Stimulated activated CD8-positive, alpha-beta memory T cell treated with anti-CD3 and anti-CD28 coated beads, Interleukin-12 subunit alpha, Interleukin-12 subunit beta, amount 100 ng/mL, for 1 hour (primary cell): ENCODE measurements at places on chromosomes 6 and 20.

DNA sequence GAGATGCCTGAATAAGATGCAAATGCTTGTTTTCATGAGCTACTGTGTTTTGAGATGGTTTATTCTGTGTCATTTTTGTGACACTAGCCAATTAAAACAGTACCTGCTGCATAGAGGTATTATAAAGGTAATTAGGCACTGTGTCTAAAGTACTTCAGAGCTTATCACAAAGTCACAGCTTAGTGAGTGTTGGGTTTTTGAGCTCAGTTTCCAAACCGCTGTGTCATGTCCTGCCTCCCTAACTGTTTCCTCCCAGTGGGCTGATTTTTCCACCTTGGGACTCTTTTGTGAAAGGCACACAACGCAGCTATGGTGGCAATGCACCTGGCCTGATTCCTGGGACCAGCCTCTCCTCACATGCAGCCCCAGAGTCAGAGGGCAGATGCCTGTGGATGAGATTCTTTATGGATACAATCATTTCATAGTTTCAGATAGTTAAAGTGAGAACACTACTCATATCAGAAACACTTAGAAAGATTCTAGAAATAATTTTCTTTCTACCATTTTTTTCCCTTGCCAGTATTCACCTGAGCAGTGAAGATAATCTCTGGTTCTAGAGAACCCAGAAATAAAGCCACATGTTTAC is 41.3 kb upstream of the TAGAP start:
- DNase-seq: no peak

DNA sequence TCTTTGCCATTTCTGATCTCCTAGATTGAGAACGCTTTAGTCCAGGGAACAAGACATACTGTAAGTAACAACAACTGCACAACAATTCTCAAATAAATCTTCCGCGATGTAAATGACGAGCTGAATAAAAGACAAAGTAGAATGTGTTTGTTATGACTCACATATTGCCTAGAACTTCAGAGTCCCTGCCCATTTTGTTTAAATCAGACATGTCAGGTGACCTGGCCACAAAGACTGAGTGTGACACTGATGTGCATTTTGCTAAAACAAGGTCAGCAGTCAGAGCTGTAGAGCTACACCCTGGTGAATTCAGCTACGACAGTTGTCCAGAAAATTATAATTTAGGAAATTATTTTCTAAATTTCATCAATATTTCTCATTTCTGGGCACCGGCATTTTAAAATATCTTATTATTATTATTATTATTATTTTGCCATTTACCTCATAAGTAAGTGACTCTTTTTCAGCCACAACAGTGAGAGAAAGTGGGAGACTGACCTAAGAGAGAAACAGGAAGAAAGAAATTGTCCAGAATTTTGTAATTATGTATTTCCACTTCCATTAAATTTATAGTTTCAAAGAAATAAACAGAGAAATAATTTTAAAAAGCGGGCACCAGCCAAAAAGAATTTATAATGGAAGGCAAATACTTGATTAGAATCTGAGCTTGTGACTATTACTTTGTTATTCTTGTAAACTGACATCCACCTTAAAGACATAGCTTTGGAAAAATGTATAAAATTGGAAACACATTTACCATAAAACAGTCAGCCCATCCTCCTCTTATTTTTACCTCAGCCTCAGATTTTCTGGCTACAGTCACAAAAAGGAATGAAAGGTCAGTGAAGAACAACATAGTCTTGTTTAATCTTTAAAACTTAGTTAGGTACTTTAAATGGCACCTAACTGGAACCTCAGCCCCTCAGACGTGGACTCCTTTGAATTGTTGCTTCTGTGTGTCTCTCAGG is 157.0 kb upstream of the CITED2 start:
- DNase-seq: no peak

DNA sequence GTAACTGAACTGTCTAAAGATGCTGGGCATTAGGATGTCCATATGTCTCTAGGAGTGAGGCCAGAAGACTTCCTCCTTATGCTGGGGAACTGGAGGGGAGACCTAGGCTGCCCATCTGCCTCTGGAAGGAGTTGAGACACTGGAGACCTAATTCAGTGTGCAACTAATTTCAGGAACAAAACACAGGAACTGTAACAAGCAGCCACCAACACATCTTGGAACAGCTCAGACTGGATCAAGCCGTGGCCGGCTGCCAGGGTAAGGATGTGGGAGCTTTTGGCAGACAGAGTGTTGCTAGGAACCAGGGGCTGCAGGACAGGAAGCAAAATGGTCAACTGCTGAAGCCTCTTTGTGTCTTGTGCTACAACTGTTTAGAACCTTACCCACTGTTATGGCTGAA is 16.4 kb upstream of the MAS1 start:
- DNase-seq: no peak

DNA sequence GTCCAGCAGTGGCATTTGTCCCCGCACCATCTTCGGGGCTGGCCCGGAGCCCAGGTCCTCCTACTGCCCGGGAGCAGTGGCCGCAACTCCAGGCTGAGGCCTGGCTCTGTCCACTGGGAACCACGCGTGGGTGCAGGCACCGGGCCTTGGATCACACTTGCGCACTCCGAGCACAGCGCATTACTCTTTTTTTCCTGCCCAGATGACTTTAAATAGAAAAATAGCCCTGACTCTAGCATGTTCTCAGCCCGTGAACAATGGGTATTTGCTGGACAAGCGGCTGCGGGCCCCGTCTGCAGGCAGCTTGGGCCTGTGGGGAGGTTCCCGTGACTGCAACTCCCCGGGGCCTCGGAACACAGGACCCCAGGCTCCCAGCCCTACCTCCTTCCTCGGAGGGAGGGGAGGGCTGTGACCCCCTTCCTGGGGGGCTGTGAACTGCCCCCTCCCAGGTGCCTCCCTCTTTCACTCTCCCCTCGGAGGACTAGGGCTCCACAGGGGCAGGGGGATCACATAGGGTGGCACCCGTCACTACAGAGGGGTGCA is 162.2 kb downstream of the TBXT start:
- no peak for DNase-seq

- DNase-seq: no peak
Measured at GRCh38 chr20:56968376-56969048, 297.9 kb downstream of the BMP7 start.

- DNase-seq: peak; percentile 27
Measured at GRCh38 chr6:143026696-143027449, 33.8 kb upstream of the AIG1 start.

DNA sequence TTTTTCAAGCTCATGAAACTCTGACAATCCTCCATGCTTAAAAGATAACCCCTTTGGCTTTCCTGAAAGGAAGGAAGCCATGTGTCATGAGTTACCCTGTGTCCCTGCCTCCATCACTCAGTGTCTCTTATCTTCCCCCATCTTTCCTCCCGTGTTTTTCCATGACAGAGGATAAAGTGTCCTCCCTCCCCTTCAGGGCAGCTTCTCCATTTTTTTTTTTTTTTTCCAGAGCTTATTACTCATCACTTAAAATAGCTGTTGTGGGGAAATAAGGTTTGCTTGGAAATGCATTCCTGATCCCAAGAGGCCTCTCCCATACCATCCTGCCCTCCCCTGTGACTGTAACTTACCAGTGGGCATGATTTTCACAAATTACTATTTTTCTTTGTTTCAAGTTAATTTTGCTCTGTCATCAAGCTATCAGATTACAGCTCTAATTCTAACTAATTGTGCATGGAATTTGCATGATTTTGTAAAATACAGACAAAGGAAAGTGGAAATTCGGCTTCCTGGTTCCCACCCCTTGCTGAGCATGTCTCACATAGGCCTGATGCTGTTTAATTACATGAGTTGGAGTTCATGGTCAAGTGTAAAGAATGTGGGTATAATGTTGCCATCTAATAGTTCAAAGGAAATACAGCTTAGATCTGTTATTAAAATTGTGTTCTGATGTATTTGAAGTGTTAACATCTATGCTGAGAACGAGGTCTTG is 614.5 kb upstream of the FLRT3 start:
- no peak for DNase-seq

- no peak for DNase-seq
Measured at GRCh38 chr20:62481425-62482145, 5.8 kb upstream of the GATA5 start.

DNA sequence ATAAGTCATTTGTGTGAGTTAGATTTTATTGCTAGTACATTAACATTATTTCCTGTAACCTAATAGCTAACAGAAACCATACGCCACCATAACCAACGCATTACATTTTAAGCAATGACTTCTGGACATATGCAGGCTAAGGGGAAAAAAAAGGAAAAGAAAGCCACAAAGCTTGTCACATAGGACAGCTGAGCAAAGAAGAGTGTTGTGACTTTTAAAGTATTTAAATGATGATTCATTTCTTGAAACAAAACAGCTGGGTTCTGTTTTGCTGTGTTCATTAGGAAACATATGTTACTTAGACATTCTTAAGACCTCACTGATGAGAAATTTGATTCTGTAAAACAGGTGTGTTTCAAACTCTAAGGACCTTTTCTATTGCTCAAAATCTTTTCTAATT is 171.4 kb downstream of the COL9A1 start:
- DNase-seq: no peak

DNA sequence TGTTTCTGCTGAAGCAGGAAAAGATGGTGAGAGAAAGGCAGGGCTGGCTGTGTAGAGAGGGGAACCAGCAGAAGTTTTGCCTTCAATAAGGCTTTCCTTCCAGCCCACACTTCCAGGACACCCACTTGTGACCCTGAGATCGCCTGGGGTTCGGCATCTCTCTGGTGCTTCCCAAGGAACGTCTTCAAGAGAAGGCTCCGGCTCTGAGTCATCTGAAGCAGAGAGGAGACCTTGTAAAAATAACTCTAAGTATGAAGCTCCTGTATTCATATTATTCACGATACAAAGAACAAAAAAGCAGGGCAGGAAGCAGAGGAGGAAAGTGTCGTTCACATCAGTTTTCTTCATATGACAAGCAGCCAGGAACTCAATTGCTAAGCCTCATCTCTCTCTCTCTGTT is 95.4 kb upstream of the MRPS10 start:
- DNase-seq: no peak

DNA sequence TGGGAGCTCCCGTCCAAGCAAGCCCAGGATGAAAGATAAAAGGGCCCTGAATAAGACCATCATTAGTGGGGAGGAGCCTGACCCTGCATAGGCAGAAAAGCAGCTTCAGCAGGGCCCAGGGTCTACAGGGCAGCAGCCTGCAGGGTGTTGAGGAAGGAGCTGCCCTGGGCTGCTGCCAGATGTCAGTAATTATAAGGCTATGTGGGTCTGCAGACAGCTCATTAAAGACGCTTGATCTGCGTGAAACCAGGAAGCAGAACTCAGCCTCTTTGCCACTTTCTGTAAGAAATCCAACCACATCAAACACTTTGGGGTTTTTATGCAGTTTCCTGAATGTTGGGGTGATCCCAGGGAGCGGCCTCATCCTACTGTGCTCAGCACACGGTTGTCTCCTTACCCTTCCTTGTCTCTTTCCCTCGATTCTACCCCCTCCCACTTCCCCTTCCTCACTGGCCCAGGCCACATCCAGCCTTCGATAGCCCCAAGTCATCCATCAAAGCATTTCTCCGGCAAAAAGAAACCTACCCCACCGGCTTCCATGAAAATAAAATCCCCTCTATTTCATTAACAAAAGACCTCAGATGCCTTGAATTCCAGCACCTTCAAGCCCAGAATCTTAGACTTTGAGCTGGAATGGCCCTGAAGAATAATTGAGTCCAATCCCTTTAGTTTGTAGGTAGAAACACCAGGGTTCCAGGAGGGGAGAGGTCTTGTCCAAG is 1.0 kb upstream of the TGM6 start:
- DNase-seq: no peak

GRCh38 chr20:40678286-40678875 is 10.7 kb downstream of the MAFB start:
- no peak for DNase-seq

GRCh38 chr20:10832141-10832540 is 158.3 kb upstream of the JAG1 start:
- no peak for DNase-seq

GRCh38 chr6:135121434-135121833 is 59.7 kb upstream of the MYB start:
- no peak for DNase-seq

GRCh38 chr6:152184573-152184916 is 377.1 kb downstream of the ESR1 start:
- DNase-seq: no peak

DNA sequence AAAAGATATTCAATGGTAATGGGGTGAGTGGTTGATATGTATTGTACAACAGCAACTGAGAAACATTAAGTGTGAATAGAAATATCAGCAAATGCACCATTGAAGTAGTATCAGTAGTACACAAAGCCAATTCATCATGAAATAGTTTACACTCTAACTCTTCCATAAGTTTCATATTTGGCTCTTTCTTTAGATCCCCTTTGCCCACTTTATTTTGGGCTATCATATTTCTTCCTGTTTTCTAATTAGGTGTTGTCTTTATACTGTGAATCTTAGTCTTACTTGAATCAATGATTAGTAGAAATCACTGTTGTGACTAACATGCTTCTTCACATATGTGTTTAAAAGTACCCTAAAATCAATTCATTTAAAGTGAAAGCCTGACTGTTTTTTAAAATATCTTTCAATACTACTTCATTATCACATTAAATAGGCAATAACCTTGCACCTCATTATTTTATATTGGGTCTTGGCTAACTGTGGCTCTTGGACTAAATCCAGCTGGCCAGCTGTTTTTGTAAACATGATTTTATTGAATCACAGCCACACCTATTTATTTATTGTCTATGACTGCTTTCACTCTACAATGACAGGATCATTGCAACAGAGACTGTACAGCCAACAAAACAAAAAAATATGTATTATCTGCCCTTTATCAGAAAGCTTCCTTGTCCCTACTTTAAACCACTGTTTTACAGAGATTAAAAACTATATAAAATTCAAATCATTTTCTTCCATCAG is 38.9 kb downstream of the EYS start:
- DNase-seq: no peak

DNA sequence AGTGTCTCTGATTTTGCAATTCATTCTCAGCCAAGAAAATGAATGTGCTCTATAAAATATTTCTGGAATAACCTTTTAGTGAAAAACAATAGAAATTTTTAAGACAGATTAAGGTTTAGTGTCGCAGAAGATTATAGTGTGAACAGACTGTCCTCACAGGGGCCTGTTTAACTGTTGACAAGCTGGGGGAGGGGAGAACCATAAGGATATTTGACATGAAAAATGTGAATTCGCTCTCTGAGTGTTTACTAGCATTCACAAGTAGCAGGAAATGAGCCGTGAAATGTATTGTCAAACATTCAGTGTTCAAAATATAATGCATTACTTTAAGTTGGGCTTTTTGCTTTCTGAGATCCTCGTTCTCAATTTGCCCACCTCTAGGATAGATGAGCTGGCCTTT is 134.8 kb upstream of the TSHZ2 start:
- no peak for DNase-seq

DNA sequence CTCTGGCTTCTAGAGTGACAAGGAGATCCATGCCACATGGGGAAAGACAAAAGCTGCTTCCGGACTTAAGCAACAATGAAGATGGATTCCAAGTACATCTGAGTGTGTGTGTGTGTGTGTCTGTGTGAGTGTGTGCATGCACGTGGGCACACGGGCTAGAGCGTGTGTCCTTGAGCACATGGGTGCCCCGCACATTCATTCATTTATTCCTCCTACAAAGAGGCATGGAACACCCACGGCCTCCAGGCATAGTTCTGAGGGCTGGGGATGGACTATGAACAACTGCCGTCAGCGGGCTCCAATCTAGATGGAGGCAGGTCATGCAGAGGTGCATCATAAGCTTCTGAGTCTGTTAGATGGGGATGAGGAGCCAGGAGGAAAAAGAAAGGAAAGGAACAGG is 49.1 kb downstream of the GRM4 start:
- DNase-seq: no peak
